Thoracic aorta (tissue), 2 donors: ENCODE measurements at places on chromosomes 11 and 22. TPM values are rescaled to one million over a fixed set of nuclear protein-coding genes. Genes with fewer than 3 reads are reported as not detected.

DNA sequence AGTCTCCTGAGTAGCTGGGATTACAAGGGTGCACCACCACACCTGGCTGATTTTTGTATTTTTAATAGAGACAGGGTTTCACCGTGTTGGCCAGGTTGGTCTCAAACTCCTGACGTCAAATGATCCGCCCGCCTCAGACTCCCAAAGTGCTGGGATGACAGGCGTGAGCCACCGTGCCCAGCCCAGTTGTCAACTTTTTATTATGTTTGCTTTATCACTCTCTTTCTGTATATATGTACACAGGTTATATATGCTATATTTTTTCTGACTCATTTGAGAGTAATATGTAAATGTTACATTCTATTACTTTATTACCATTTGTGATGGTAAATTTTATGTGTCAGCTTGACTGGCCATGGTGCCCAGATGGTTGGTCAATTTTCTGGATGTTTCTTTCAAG lies 18.9 kb upstream of the DNAJB13 start:
- H3K4me3 ChIP-seq = no peak overlapping the region
- no peak overlapping the region for H3K27ac ChIP-seq
- DNase-seq = no peak
- no peaks in the 10 kb centered on the region for H3K4me1 ChIP-seq
- H3K27me3 ChIP-seq = no peaks in the 10 kb centered on the region

The FIBIN gene
- 153 TPM for total RNA-seq

DNA sequence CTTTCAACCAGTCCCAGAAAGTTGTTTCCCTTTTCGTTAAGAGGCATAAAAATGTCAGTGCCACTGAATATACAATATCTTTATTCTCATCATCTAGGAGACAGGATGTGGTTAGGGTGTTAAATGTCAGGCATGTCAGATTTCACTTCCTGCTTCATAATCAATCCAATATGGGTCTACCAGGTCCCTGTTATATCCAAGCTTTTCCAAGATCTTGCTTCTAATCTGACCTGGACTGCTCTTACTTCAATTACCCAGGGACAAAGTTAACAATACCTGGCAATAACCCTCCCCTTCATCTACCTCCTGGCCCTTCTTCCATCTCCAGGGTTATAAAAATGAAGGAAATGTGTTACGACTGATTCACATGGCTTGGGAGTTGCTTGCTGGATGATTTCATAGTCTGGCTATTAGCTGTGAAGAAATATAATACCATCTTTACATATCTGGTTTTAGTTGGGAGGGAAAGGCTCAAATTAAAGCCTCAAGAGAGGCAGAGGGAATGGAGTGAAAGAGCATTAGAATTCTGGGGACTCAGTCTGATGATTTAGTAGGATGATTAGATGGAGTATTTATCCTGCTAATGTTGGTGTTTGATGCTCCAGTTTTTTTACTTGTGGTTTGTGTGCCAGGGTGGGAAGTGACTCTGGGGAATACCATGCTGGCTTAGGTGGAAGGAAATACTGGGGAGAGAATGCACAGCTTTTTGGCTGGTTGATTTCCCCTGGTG lies 534.3 kb downstream of the ETS1 start:
- no peaks in the 10 kb centered on the region for H3K27me3 ChIP-seq
- H3K36me3 ChIP-seq = no peaks in the 10 kb centered on the region
- no peak for DNase-seq
- H3K4me3 ChIP-seq = no peak overlapping the region

The CNTF gene
- 5.3 TPM for total RNA-seq
